Right lung (tissue), 10 donors: ENCODE measurements at places on chromosomes 6 and 20. TPM values are rescaled to one million over a fixed set of nuclear protein-coding genes. Genes with fewer than 3 reads are reported as not detected.

PAK5 gene
- 0.23 TPM for polyA plus RNA-seq

ANGPT4 gene
- 0.08 TPM for polyA plus RNA-seq

SIGLEC1 gene
- 2.9 TPM for polyA plus RNA-seq

UFL1 gene
- polyA plus RNA-seq, result 40.2 TPM

NT5DC1 gene
- polyA plus RNA-seq, result 34.9 TPM

ZSCAN23 gene
- polyA plus RNA-seq, result 19.3 TPM

RNF217 gene
- polyA plus RNA-seq, result 23.0 TPM
